ENCODE measurements at places on chromosomes 7 and 10.

DNA sequence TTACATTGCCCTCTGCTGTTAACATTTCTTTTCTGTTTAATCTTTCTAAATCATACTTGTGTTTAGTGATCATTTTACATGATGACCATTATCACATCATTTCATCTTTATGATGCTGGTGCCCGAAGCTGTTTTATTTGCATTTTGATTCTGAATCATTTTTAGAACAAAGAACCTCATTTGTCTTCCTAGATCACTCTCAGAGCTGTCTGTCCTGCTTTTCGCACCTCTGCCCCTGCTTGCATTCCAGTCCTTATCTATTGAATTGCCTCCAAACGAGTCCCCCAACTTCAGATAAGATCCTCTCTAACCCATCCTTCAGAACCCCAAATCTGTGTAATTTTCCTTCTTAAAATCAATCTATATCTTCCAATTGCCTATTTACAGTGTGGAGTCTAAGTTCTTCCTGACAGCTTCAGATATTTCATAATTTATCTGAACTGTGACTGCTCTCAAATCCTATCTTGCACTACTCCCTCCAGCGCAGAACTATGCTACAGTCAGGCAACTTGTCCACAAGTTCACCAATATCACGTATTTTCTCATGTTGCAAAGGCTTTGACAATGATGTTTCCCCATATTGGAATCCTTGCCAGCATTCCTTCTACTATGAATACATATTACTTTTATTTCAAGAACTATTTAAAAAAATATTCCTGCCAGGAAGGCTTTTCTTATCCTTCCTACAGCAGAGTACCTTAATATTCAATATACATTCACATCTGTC is 346.5 kb upstream of the CACNA2D1 start:
- no peak for DNase-seq

GRCh38 chr7:133050200-133050995 is 31.5 kb downstream of the CHCHD3 start:
- DNase-seq: no peak

- DNase-seq: no peak
Observed at GRCh38 chr7:76430836-76431235, 6.1 kb downstream of the ZP3 start.

GRCh38 chr7:115654384-115655214 is 376.0 kb downstream of the TFEC start:
- no peak for DNase-seq

DNA sequence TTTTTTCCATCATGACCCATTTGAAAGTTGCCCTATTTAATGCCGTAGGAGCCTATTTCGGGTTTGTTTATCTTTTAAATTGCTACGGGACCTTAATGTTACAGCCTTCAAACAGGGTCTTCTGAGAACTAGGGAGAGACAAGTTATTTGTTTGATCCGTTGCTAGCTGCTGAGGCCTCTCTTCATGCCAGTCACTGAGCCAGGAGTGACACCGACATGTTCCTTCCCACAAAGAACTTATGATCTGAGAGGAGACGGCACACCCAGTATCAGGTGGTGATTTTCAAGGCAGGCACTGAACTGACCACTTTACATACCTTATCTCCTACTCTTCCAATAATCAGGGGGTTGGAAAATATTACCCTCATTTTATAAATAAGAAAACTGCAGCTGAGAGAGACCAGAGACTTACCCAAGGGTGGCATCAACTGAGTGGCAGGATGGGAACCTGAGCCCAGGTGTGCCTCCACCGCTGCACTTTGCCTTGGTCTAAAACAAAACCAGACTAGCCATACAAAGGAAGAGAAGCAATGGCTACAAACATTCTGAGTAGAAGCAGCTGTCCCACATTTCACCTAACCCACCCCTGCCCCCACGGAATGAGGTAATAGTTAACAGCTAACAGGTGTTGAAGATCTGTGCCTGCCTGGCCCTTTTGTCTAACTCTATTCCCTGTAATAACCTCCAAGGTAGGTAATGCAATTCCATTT is 40.5 kb downstream of the PPP1R3C start:
- DNase-seq: no peak

DNA sequence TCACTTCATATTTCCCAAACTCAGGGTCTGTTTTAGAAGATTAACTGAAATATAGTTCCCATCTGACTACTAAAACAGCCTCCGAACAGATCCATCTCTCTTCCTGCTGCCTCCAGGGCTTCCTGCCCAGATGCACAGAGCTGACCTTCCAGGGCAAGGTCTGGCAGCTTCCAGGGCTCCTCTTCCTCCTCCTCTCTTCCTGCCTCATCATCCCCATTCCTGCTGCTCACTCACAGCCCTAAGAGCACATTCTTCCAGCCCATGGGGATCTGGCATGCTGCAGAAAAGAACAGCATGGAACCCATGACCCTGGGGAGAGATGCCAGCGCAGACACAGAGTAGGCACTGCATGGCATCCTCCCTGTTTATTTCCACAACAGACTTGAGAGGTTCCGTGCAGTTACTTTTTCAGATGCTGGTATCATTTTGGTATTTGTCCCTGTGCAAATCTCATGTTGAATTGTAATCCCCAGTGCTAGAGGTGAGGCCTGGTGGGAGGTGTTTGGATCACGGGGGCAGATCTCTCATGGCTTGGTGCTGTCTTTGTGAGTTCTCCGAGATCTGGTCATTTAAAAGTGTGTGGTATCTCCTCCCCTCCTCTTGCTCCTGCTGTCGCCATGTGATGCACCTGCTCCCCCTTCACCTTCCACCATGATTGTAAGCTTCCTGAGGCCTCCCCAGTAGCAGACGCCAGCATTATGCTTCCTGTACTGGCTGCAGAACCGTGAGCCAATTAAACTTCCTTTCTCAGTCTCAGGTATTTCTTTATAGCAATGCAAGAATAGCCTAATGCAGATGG is 4.4 kb downstream of the PKD1L1 start:
- no peak for DNase-seq

DNA sequence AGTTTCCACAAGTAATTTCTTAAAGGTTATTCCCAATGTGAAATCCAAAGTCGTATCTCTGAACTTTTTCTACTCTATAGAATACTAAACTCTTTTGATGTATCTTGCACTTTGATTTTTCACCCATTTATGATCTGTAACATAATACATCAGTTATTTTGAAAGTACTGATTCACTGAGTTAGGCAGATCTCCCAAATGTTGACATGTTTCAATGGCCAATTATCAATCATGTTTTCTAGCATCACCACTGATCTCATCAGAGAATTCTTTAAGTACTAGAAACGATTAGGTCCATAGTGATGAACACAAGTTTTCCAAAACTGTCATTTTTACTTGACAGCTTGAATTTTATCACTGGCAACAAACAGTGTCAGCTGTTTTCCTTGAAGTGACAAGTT is 119.0 kb downstream of the ATE1 start:
- DNase-seq: no peak

DNA sequence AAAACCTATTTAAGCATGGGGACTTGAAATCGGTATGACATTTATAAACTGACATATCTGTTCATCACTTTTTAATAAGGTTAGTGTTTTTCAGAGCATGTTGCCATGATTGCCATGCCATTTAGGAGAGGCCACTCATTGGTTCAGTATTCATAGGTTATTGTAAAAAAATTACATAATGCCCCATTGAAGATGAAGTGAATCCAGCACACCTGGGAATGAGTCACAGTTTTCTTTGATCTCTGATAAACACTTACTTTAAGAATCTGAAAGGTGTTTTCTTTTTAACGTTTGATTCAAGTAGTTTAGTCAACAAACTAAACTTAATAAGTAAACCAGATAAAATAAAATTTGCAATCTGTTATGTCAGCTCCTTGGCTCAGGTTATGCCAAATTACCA is 278.3 kb downstream of the ARL4A start:
- DNase-seq: no peak

- DNase-seq: no peak
Observed at GRCh38 chr10:614790-615582, 74.5 kb downstream of the DIP2C start.

DNA sequence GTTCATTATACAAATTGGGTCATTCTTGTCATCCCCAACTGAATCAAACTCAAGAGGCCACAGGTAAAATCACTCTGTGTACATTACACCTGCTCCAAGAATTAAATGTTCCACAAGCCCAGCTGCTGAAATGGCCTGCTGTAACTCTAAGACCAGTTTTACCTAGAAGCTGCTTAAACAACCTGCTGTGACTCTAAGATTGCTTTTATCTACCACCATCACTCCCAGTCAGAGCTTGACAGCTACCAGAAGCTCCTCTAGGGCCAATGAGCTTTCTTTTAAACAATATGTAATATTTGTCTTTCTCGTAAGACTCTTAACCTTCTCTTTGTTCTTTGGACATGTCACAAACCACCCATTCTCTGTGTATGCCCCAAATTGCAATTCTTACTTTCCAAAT is 141.8 kb upstream of the LRGUK start:
- no peak for DNase-seq

- no peak for DNase-seq
Observed at GRCh38 chr7:33640741-33641140, 264.6 kb upstream of the BMPER start.

DNA sequence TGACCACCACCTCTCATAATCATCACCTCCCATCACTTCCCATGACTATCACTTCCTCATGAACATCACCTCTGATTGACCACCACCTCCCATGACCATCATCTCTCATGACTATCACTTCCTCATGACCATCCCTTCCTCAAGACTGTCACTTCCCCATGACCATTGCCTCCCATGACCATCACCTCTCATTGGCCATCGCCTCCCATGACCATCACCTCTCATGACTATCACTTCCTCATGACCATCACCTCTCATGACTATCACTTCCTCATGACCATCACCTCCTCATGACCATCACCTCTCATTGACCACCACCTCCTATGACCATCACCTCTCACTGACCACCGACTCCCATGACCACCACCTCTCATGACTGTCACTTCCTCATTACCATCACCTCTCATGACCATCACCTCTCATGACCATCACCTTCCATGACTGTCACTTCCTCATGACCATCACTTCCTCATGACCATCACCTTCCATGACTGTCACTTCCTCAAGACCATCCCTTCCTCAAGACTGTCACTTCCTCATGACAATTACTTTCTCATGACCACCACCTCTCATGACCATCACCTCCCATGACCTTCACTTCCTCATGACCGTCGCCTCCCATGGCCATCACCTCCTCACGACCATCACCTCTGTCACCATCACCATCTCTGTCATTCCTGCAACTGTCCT is 51.6 kb downstream of the PDGFA start:
- DNase-seq: no peak

- no peak for DNase-seq
Observed at GRCh38 chr10:124025660-124026588, 67.5 kb downstream of the CHST15 start.

DNA sequence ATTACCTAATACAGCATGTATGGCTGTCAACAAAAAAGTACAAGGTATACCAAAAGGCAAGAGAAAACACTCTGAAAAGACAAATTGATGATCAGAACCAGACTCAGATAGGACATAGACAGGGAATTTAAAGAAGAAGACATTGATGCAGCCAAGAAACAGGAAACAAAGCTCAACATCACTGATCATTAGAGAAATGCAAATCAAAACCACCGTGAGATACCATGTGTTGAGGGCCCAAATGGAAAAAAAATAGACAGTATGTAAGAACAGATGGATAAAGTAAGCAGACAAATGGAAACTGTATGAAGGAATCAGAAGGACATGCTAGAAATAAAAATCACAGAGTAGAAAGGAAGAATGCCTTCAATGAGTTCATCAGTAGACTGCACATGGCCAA is 23.3 kb downstream of the CARD11 start:
- DNase-seq: no peak

DNA sequence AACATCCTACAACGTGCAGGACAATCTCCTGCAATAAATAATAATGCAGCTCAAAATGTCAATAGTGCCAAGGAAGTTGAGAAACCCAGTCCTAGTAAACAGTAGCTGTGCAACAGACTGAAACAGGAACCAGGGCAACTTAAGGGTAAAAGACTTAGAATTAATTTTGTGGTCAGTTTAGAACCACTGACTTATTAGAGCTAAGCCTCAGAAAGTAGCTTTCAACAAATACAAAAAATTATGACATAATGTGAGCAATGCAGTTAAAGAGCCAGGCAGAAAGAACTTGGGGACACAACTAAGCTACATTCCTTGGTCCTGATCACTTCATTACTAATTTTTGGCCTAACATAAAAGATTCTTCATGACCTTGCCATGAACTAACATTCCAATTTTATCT is 195.4 kb downstream of the MACC1 start:
- DNase-seq: no peak

DNA sequence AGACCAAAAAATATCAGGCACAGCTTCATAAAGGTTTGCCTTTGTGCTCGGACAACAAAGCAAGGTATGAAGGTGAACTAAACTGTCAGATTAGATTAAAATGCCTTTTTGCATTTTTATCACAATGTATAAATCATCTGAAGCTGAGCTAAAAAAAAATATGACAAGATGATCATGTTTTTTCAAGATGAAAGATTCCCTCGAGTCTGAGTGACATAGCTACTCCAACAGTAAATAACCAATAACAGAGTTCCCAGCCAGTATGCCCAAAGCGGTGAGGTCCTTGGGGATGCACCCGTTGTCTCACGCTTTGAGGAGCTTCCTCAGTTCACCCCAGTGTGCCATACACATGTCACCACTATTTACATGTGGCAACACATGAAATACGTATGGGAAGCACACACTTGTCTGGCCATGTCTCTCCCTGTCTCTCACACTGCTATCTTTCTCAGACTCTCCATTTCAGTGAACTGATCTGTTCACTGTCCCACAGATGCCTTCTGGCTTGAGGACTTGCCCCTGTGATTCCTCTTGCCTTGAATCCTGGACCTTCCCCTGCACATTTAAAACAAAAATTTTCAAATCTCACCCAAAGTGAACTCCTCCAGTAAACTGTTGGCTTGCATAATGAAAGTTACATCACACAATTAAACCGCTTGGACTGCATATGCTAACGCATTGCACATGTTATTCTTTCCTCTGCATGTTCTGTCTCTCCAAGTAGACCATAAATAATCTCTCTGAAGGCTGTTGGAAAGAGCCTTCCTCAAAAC is 2.6 kb upstream of the PIK3CG start:
- no peak for DNase-seq

DNA sequence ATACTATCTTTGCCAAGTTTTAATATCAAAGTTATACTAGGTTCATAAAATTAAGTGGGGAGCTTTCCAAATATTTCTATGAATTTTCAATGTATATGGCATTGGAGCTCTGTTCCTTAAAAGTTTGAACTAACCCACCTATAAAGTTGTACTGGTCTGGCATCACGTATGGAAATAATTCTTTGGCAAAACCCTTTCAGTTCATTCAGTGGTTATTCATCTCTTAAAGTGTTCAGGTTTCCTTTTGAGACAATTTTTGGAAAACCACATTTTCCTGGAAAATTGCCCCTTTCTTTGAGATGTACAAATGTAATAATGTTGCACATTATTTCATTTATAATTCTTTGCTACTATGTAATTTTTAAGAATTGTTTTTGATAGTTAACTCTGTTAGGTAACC is 62.5 kb upstream of the INPP5A start:
- no peak for DNase-seq

All from H54 (cell line).